ENCODE measurements at places on chromosomes 1 and 21. TPM values are rescaled to one million over a fixed set of nuclear protein-coding genes. Genes with fewer than 3 reads are reported as not detected.

DNA sequence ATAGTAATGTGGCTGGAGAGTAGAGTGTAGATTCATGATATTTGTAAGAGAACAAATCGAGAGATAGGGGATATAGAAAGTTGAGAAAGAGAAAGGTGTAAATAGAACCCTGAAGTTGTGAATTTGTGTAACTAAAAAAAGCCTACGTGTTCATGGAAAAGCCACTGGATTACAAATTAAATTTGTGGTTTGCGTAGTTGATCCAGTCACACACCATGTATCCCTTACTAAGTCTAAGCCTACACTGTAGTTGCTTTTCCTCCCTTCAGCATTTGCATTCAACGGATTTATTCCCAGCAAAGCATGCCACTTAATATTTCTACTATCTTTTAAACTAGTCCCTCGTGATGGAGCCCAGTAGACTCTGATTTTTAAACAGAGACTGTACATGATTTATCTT lies 24.9 kb downstream of the KMO start:
- DNase-seq: no peak

- no peak for DNase-seq
These were observed 1.7 kb upstream of the ZNF691 start for GRCh38 chr1:42844592-42845140.

Gene FAAH
- 10.7 TPM for total RNA-seq

DNA sequence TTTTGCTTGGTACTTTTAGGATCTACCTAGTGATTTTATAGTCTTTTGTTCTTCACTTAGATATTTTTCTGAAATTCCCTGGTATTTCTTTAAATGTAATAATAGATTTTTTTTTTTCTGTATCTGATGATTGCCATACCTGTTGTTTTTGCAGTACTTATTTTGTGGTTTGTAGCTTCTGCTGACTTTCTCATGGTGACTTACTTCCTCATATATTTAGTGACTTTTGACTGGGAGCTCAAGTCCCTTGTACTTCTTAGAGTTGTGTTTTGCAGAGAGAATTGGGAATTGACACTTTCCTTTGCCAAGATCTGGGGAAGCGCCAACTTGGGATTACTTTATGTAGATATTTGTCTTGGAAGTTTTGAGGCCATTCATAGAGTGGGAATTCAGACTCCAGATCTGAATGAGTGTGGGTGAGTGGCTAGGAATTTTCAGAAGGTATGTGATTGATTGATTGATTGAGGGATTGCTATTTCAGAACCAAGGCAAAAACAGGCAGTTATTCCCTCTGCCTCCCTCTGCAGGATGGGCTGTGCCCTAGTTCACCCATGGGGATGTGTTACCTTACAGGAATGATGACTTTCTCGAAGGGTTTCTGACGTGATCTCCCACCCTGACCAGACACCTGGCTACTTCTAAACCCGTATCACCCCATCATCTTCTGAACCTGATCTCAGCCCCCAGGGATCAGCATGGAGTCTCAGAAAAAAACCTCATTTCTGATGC lies 219.5 kb downstream of the URB2 start:
- no peak for DNase-seq

Gene OR2M3
- not detected for total RNA-seq

DNA sequence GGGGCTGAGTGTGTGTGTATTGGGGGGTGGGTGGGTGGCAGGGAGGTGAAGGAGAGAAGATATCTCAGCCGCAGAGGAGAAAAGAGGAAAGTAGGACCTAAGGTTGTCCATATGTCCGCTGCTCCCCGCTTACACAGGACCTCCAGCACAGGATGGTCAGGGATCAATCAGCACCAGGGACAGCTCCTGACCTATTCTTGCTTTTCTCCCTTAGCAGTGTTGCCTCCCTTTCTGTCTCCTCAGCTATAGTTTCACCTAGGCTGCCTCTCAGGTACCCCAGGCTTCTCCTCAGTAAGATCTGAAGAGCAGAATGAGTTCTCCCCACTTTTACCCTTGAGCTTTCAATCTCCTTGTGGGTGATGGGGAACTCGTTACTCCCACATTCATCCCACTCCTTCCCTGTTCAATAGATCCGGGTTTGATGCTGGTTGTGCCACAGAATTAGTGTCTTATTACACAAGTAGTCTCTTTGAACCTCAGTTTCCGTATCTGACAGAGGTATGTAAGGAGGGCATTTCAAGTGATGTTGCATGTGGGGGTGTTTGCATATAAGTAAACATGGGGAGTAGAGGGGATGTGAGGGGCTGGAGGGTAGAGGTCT lies 1.4 kb upstream of the DPH2 start:
- no peak for DNase-seq

- no peak for DNase-seq
These were observed 5.1 kb downstream of the IFFO2 start for GRCh38 chr1:18951416-18951815.

DNA sequence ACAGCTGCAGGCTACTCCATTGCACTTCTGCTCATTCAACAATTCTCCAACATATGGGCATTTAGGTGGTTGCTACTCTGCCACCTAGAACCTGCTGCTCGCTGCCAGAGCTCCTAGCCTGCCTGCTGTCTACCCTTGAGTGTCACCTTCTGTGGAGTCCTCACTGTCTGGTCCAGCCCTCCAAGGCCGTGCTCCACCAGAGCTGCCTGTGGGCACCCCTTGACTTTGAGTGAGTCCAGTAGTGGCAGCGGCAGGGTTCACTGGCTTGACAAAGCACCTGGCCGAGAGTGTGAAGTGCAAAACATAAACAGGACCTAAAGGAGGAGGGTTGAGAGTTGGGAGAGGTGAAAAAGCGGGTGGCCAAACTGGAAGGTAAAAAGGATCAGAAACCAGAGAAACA lies 120.3 kb upstream of the DNAH14 start:
- no peak for DNase-seq

DNA sequence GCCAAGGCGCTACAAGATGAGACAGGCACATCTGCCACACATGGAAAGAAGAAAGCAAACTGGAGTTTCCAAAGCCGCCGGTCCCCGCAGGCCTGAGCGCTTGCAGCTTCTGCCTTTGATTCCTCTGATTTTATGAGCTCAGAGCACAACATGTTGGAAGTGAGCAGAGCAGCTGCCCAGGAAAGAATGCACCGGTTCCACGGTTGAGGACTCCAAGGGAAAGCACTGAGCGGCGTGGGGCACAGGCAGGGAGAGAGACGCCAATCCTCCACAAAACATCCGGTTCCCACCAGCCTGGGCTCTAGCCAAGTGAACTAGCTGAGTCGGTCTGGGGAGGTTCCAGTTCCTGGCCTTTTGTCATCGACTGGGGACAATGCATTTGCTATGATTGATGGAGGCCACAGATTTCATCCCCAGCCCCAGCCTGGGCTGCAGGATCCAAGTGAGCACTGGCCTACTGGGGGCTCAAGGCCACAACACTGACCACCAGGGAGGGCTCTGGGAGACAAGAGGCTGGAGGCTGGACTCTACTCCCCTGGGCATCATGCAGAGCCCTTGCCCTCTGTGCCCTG lies 253.1 kb upstream of the IRF2BP2 start:
- DNase-seq: no peak

Gene SPRR4
- not detected for total RNA-seq

Gene IFNLR1
- 3.0 TPM for total RNA-seq

DNA sequence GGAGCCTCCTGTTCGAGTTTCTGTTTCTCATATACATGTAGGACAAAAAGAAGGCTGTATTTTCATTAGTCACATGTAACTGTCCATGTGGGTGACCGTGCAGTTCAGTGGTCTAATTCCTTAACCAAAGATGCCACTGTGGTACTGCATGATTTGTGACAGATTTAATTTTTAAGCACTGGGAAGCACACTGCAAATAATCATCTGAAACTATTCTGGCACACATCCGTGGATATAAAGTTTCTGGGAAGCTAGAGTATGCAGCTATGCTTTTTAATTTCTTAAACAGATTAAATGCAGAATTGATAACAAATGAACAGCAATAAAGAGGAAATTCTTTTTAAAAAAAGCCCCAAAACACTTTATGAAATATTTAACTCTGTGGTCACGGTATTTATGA lies 254.8 kb downstream of the LMO4 start:
- no peak for DNase-seq

Gene LGR6
- not detected for total RNA-seq

GRCh38 chr1:205211839-205212536 lies 486 bp upstream of the DSTYK start:
- DNase-seq: no peak

GRCh38 chr1:167263819-167264464 lies 43.3 kb downstream of the POU2F1 start:
- DNase-seq: no peak

DNA sequence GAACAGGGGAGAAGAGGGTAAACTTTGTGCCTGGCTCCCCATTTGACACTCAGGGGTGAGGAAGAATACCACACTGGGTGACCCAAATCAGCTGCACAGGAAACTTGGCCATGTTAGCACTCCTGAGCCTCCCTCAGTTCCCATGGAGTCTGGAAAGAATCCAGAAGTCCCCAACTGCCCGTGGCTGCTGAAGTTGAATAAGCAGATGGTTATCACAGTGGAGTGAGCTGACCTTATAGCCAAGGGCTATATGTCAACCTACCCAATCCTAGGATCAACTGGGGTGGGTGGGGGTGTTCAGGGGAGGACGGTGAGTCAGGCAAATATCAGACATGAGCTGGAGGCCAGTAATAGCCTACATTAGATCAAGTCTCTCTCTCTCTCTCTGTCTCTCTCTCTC lies 20.4 kb downstream of the KCNH1 start:
- DNase-seq: no peak

- no peak for DNase-seq
These were observed 23.4 kb upstream of the PTPN14 start for GRCh38 chr1:214574598-214575411.

DNA sequence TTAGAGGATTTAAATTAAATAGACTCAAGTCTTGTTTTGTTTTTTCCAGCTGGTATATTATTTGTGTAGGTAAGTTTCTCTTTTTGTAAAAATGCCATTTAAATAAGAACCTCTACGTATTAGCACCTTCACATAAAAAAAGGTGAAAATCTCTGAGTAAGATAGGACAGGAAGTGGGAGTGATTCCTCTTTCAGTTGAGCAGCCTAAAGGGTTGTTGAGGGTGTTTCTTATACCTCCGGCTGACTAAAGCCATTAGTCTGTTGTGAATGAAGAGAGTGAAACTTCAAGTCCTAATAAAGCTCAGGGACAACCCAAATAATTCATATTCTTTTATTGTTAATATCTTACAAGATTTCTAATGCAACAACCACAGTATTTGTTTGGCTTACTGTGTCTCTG lies 188.7 kb downstream of the CHRM3 start:
- DNase-seq: no peak

GRCh38 chr1:207241164-207241934 lies 80.1 kb upstream of the CD55 start:
- no peak for DNase-seq

DNA sequence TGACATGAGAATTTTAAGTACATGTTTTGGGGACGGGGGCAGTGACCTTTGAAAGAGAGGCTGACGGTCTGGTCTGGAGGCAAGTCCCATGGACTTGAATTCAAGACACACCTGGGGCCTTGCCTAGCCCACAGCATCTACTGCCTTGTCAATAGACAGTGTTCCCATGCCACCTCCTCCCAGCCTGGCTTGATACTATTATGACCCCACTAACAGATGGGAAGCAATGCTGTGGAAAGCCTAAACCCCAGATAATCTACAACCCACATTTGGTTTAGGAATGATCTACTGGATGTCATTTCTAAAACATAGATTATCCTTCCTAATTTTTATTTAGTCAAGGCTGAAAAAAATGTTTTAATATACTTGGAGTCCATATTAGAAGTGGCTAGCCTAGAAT lies 17.8 kb upstream of the NFASC start:
- no peak for DNase-seq

- DNase-seq: no peak
These were observed 2.3 kb upstream of the CD55 start for GRCh38 chr1:207319199-207319598.

DNA sequence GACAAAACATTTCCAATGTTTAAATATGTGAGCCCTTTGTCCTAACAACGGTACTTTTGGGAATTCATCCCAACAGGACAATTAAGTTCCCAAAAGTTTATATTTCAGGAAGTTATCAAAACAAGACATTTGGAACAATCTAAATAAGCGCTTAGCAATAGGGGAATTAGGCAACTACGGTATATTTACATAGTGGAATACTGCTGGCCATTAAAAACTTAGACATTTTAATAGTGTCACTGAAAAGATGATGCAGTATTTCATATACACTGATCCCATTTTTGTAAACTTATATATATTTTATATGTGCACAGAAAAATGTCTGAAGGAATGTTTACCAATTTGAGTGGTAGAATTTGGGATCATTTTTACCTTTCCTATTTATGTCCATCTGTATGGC lies 20.8 kb downstream of the UBR4 start:
- DNase-seq: no peak

DNA sequence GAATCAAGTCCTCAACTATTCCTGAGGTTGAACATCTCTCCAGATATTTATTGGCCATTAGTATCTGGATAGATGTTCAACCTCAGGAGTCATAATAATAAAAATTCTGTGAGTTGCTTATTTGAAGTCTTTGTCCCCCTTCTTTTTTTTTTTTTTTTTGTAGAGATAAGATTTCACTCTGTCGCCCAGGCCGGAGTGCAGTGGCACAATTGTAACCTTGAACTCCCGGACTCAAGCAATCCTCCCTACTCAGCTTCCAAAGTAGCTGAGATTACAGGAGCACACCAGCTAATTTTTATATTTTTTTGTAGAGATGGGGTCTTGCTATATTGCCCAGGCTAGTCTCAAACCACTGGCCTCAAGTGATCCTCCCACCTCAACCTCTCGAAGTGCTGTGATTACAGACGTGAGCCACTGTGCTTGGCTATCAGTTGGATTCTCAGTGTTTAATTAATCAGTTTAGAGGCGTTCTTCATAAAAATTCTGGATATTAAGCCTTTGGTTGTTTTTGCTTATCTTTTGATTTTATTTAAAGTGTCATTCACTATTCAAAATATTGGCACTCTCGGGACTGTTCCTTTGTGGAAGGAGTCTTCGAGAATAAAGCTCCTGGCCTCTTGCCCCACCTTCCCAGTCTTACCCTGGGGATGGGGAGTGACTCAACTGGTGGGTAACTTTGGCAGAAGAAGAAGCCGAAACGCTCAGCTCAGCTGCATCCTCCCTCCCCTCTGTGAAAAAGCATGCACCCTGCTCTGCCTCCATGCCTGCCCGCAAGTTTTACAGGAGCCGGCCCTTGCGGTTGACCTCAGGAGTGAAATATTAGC lies 11.2 kb upstream of the HYI start:
- DNase-seq: no peak

Gene HFM1
- not detected for total RNA-seq

Gene OR2T33
- total RNA-seq: not detected

Gene MRPL37
- total RNA-seq: 39.0 TPM

DNA sequence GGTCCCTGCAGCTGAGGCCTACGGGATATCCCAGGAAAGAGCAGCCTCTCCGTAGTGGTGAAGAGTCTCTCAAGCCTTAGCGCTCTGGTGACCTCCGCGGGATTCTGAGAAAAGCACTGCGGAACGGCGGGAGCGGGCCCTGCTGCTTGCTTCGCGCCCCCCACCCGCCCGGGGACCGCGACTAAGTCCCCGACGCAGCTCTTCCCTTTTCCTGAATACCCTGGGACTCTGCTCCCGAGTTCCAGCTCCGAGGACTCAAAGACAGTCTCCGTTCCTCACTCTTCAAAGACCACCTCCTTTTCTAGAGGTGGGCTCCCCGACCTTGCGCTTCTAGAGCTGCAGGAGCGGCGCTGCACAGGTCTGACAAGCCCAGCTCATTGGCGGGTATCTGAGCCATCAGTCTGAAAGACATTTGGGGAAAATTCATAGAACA lies 3.6 kb upstream of the PRRX1 start:
- DNase-seq: no peak

Measured in CD4-positive, alpha-beta memory T cell (primary cell).